ENCODE measurements at places on chromosomes 3 and 15.

DNA sequence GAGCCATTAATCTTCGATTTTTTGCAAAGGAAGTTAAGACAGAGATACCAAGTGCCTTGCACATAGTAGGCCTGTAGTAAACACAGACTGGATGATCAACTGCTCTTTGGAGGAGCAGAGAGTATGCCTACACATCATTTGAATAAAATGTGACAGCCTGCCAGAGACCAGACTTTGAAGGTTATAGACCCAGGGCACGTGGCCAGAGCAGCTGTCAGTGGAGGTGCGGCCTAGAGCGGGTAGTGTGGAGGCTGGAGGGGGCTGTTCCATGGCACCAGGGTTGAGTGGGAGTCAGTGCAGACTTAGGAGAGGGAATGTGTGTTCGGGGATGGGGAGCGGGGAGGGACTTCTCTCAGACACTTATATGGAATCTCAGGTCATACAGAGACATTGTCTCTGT lies 80.8 kb downstream of the SMAD3 start:
- DNase-seq: peak; percentile 80

GRCh38 chr3:161038725-161039124 lies 66.4 kb downstream of the B3GALNT1 start:
- no peak for DNase-seq

GRCh38 chr15:38642689-38643270 lies 78.2 kb upstream of the RASGRP1 start:
- DNase-seq: no peak

DNA sequence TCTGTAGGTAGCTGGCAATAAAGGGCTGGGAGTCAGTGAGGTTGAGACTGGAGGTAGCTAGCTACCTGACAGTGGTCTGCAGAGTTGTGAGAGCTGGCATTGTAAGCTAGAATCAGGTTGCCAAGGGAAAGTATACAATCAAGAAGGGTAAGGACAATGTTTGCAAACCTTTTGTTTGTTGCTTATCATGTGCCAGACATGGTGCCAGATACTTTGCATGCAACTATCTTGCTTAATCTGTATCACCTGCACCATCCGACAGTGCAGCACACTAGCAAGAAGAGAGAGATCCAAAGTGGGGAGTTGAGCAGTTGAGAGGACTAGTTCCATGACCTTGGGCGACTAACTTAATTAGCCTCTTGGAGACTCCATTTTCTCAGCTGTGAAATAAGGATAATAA lies 236.4 kb downstream of the PDCD6IP start:
- DNase-seq: no peak

- DNase-seq: peak; percentile 77
Measured at GRCh38 chr3:112629425-112629824, 11.5 kb downstream of the CCDC80 start.

- DNase-seq: no peak
Measured at GRCh38 chr15:91061997-91062396, 38.1 kb upstream of the SV2B start.

DNA sequence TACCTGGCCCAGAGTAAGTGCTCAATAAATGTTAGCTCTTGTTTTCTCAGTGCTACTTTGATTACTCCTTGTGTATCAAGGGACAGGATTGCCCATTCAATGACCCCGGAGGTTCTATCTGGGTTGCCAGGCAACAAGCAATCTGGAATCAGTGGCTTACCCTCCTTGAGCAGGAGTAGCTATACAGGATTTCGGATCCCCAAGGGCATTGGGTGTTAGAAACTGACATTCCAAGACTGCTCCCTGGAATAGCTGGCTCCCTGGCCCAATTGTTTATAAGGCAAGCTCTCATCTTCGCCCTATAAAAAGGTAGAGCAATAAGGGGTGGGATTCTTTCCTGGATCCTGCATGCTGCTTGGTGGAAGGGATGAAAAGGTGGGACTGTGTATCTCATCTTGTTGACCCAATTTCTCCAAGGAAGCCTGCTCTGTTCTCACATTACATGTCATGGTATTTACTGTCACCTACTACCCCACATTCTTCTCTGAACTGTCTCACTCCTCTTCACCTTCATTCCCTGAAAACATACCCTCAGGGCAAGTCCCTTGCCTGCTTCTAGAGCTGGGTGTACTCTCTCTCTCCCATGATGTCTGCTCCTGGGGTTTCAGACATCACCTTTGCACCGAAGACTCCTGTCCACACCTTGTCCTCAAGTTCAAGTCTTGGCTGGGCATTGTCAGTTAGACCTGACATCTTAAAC lies 26.4 kb upstream of the SCN10A start:
- DNase-seq: no peak

DNA sequence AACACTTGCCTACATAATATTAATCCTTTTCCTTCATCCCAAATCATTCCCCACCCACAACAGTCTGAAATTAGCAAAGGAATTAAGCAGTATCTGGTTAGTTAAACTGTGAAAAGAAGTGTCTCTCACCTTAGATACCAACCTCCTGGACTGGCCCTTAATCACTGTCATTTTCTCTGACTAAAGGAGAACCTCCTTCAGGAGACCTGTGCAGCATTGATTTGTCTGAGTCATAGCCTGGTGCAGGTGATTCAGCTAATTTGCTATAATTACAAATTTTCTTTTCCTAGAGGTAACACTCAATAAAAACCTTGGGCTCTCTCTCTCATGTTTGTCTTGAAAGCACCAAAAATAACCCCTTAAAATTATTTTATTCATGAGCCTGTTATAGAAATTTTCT lies 279.8 kb upstream of the SEMA6D start:
- DNase-seq: no peak

GRCh38 chr3:189269365-189269764 lies 97.6 kb downstream of the TPRG1 start:
- no peak for DNase-seq

DNA sequence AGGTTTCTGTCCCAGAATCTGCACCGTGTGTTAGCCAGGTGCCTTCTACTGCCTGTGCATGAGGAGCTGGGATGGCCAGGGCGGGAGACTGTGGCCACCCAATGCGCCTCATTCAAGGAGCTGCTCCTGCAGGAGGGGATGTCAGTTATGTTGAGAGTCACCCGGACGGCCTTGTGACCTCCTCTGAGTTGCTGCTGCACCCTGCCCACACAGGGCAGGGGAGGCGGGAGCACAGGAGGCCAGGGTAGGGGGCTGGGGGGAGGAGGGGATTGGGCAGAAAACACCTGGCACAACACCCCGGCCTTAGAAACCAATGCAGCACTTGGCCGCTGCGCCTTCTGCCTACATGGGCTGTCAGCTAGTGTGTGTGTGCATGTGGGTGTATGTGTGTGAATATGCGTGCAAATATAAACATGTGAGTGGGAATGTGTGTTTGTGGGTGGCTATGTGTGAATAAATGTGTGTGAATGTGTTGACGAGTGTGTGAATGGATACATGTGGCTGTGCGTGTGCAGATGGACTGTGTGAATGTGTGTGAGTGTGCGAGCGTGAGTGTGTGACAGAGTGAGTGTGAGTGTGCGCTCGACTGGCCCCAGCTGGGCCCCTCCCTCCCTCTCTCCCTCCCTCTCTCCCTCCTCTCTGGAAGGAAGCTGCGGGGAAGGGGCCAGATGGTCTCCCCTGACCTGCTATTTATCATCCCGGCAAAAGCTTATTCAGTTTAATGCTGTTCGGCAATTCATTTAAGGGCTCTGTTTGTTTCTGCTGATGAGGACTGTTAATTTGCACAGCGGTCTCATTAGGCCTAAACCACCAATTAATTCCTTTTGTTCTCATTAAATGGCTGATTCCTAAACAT lies 106.9 kb downstream of the TLE3 start:
- no peak for DNase-seq

DNA sequence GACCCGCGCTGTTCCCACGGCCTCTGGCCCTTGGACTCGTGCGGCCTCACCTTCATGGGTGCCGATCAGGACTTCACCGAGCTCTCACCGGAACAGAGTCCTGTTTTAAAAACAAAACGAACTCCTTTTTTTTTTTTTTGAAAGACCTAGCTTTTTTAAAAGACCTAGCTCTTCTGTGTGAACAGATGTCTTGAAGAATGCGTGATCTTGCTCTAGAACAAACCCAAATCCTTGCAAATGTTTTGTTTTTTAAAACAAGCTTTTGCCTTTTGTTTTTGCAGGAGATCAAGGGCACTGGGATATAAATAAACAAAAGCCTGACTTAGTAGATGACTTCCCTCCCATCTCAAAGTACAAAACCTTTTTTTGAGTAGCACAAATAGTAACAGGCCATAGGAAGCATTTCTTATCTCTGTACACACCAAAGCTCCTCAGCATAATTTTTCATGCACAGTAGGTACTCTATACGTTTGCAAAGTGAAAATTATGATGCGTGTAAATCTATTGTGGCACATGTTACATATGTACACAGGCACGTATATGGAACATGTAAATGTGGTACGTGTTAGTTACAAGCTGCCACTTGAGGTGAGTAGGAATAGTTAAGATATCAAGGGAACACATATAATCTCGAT lies 1.1 kb upstream of the MSL2 start:
- no peak for DNase-seq

DNA sequence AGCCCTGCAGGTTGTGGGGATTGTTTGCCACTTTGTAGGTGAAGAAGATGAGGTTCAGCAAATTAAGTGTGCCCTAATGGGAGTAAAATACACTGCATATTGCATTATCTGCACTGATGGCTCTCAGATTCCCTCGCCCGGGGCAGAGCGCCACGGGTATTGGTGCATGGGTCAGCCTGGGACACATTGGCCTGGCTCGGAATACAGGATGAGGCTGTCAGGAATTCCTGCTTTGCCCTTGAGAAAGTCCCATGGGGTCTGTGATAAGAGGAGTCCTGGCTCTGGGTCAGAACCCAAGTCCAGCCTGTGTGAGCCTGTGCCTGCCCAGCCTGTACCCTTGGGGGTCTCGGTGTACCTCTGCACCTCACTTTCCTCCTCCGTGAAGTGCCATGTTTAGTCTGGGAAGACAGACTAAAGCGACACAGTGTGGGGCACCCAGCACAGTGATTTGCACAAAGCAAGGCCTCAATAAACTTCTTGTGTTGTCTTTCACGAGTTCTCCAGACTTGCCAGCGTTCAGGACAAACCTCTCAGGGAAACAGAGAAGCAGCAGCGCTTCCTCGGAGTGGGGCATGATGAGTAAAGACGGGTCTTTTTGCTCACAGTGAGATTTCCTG lies 107.6 kb downstream of the LRRK1 start:
- DNase-seq: peak; percentile 27

GRCh38 chr3:138241061-138241460 lies 54.0 kb downstream of the ARMC8 start:
- DNase-seq: no peak

GRCh38 chr15:41417418-41418195 lies 712 bp downstream of the RTF1 start:
- peak; percentile 59 for DNase-seq

DNA sequence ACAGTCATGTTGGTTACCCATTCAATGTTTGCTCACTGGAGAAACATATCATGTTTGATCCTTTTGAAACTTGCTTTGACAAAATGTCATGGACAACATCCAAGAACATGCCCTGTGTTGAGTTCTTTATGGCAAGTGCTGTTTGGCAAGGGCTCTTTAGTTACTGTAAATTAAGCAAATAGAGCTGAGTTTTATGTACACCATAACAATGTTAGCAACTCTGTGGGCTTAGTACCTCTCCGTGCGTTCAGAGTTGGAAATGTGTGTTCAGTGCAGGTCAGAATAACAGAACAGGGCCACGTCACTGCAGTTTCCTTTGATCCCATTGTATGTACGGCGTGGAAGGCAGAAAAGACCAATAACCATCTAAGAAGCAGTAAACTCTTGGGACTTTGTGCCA lies 132.5 kb downstream of the MYRIP start:
- no peak for DNase-seq

- no peak for DNase-seq
Measured at GRCh38 chr3:132464066-132464465, 46.8 kb downstream of the DNAJC13 start.

DNA sequence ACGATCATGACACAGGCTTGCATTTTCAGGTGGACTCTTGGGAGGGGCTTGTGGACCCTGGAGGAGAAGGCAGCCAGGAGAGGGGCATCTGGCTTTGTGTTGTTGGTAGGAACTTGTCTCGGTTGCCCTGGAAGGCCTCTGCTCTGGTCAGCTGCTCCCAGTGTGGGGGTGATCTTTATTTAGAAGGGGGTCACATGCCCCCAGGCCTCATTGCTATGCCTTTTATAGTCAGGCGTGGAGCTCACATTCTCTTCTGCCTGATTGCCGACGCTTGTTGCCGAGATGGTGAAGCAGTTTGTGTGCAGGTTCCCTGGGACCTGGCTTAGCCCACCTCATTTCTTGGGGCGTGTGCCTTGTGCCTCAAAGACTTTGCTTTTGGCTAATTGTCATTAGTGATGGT lies 66.6 kb downstream of the IGF1R start:
- DNase-seq: no peak

GRCh38 chr3:122255757-122256439 lies 69.2 kb upstream of the CSTA start:
- no peak for DNase-seq

GRCh38 chr3:149957361-149958125 lies 13.2 kb downstream of the PFN2 start:
- no peak for DNase-seq

- DNase-seq: no peak
Measured at GRCh38 chr15:32763295-32763694, 45.5 kb downstream of the GREM1 start.

DNA sequence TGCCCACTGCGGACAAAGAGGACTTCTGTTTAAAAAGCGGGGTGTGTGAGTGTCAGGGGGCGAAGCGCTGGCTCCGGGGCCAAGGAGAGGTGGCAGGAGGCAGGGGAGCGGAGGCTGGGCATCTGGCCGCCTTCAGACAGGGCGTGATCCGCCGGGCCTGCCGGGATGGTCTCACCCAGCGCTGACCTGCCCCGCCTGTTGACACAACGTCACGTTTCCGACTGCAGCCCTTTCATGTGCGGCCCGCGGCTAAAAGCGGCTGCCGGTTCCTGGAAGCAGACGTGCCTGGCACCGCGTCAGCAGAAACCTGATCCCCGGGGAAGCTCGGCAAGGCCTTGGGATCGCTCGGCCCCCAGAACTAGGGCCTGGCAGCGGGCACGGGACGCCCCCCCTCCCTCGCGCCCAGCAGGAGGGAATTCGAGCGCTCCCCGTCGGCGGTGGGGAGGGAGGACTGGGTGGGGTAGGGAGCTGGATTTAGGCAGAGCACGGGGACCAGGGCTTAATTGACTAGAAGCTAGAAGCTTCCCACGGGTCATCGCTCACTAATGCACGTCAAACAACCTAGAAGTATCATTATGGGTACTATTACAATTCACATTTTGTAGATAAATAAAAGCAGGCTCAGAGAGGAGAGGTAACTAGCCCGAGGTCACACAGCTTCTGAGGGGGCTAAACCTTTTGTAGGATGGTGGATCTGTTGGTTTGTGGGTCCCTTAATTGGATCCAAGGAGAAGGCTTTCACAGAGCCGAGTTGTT lies 7.7 kb downstream of the BHLHE40 start:
- peak; percentile 99 for DNase-seq

DNA sequence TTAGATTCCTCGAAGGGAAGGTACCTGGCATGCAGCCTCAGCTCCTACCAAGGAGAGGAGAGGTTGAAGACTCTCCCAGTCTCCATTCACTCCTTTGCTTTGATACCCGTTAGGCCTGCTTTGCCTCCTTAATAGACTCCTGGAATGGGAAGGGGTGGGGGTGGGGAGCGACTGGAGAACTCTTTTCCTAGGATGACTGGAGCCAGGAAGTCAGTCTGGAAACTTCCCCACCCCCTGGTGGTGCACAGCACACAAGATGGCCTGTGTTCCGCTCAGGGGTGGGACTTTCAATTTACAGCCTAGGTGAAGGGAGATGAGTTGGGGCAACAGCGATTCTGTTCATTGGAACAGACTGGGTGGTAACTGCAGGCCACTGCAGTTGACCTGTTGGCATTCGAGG lies 21.4 kb upstream of the CELF6 start:
- DNase-seq: no peak

- no peak for DNase-seq
Measured at GRCh38 chr3:87822563-87822962, 236.2 kb downstream of the CGGBP1 start.

- no peak for DNase-seq
Measured at GRCh38 chr3:45826321-45826720, 15.6 kb downstream of the LZTFL1 start.

Measured in ovary (tissue), 10 donors.